ENCODE measurements at places on chromosomes 4 and X. TPM values are rescaled to one million over a fixed set of nuclear protein-coding genes. Genes with fewer than 3 reads are reported as not detected.
A peak's percentile ranks its signal among the peaks of the same experiment; 100 is the strongest.

The RS1 gene
- not detected for polyA plus RNA-seq

The ODAPH gene
- 0.14 TPM for polyA plus RNA-seq

The LARP1B gene
- 8.3 TPM for polyA plus RNA-seq

The PAGE4 gene
- polyA plus RNA-seq: 0.92 TPM

The PAGE2 gene
- polyA plus RNA-seq: not detected

The ARMCX2 gene
- polyA plus RNA-seq: 5.2 TPM

The TCEAL9 gene
- 15.1 TPM for polyA plus RNA-seq

GRCh38 chr4:182188622-182189021 is 54.6 kb upstream of the TENM3 start:
- no peaks in the 10 kb centered on the region for H3K4me1 ChIP-seq
- no peak for DNase-seq
- H3K27me3 ChIP-seq: no peaks in the 10 kb centered on the region
- no peak overlapping the region for H3K4me3 ChIP-seq
- H3K36me3 ChIP-seq: no peaks in the 10 kb centered on the region
- H3K27ac ChIP-seq: no peak overlapping the region

DNA sequence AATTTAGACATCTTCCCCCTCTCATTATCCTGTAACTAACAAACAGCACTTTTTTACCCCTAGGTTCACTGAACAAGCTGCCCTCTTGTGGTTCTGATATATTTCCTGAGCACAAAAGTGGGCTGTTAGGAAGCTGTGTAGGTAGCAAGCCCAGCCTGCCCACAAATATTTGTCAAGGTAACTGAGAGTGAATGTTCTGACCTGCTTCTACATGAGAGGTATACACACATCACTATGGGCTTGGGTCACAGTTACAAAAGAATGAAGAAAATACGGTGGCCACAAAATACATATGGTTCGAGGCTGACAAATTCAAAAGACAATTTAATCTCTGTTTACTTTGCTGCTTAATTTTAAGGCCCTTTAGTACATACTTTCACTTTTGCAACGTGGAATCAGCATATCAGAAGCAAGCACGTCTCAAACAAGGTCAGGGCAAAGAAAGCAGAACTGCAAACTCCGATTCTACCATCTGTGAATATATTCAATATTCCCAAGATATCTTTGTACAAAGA is 78.7 kb downstream of the RBM47 start:
- no peak for DNase-seq
- H3K27ac ChIP-seq: peak overlapping the region; percentile 36
- H3K27me3 ChIP-seq: no peaks in the 10 kb centered on the region
- peak overlapping the region; percentile 43 for H3K4me3 ChIP-seq
- no peaks in the 10 kb centered on the region for H3K36me3 ChIP-seq
- H3K4me1 ChIP-seq: no peaks in the 10 kb centered on the region

GRCh38 chr4:143585548-143585947 is 72.0 kb downstream of the SMARCA5 start:
- no peaks in the 10 kb centered on the region for H3K4me1 ChIP-seq
- no peak overlapping the region for H3K4me3 ChIP-seq
- no peak for DNase-seq

- no peak for DNase-seq
- no peaks in the 10 kb centered on the region for H3K36me3 ChIP-seq
- H3K4me1 ChIP-seq: no peaks in the 10 kb centered on the region
- H3K27me3 ChIP-seq: no peaks in the 10 kb centered on the region
Measured at GRCh38 chr4:168751263-168752225, 254.7 kb downstream of the PALLD start.

DNA sequence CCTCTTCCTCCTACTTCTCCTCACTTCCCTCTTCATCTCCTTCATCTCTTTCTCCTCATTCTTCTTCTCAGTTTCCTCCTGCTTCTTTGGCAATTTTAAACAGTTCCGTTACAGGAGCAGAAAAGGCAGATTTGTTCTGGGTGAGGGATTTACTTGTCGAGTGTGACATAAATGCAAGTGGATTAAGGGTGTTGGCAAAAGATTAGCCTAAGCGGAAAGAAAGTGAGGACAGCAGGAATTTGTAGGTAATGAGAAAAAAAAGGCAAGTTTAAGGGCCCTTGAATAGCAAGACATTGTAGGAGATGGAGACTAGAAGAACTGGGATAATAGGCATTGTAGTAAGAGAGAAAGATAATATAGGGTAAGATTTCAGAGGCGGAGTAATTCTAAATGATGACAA is 841.6 kb downstream of the RAPGEF2 start:
- H3K36me3 ChIP-seq: no peaks in the 10 kb centered on the region
- H3K4me3 ChIP-seq: no peak overlapping the region
- no peaks in the 10 kb centered on the region for H3K4me1 ChIP-seq

DNA sequence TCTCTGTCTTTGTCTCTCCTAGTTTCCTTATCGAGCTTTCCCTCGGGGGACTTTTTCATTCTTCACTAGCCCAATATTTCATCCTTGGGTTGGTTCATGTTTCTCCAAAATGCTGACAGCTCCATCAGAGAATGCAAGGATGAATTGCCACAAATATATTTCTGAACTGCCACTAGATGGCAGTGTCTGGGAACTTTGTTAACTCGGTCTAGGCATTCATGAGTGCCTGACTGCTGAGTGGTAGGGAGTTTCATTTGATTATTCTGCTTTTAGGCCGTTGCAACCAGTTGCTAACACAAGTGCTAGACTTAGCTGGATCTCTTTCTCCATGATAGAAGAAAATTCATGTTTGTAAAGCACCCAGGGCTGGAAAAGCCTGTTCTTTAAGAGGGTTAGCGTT is 73.5 kb upstream of the RAP2C start:
- DNase-seq: no peak
- H3K4me1 ChIP-seq: no peaks in the 10 kb centered on the region
- H3K27ac ChIP-seq: no peak overlapping the region
- no peaks in the 10 kb centered on the region for H3K27me3 ChIP-seq
- H3K36me3 ChIP-seq: no peaks in the 10 kb centered on the region
- no peak overlapping the region for H3K4me3 ChIP-seq

DNA sequence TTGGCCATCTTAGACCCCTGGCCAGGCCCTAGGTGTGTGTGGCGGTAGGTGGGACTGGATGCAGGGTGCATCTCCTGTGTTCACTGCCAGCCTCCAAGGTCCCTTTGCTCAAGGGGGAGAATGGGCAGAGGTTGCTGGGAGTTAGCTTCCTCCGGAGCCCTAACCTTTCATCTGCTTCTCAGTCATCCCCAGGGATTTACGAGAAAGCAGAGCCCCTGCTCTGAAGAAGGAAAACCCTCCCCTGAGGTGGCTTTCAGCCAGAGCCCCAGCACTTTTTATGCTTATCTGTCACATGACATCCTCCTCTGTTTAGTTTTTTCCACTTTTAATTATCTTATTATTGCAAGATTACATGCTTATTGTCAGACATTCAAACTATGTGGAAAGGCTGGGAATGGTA is 44.9 kb upstream of the DDX3X start:
- no peak overlapping the region for H3K4me3 ChIP-seq
- DNase-seq: no peak
- no peak overlapping the region for H3K27ac ChIP-seq
- H3K36me3 ChIP-seq: no peaks in the 10 kb centered on the region
- H3K4me1 ChIP-seq: no peaks in the 10 kb centered on the region
- peaks cover 10% of the 10 kb centered on the region for H3K27me3 ChIP-seq

DNA sequence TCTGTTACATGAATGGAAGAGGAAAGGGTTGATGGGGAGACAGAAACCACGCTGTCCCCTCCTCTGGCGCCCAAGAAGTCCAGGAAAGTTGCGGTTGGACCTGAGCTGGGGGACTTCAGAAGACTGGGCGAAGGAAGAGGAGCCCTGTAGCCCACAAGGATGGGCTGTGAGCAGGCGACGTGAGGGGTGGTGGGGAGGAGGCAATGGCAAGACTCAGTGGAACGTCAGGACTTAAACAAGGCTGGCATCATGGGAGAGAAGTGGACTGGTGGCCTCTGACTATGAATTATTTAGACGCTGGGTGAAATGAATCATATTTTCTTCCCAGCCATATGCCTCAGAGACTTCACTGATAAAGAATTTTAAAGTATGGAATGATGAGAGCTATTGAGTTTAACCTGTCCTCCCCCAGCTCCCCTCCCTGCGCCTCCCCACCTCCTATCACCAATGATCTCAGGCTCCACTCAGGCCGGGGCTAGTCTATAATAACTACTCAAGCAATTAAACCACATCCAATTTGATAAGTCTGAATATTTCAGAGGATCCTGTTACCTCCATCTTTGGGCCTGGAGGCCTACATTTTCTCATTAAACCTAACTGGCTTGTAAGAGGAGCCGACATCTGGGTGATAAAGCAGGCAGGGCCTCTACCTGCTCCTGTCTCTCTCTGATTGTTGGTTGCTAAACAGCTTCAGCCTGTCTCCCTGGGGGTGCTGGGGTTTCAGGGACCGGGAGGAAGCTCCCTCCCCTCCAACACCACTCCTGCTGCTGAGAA is 63.6 kb downstream of the SMIM20 start:
- DNase-seq: no peak
- no peaks in the 10 kb centered on the region for H3K27me3 ChIP-seq
- H3K36me3 ChIP-seq: no peaks in the 10 kb centered on the region
- H3K4me3 ChIP-seq: no peak overlapping the region

DNA sequence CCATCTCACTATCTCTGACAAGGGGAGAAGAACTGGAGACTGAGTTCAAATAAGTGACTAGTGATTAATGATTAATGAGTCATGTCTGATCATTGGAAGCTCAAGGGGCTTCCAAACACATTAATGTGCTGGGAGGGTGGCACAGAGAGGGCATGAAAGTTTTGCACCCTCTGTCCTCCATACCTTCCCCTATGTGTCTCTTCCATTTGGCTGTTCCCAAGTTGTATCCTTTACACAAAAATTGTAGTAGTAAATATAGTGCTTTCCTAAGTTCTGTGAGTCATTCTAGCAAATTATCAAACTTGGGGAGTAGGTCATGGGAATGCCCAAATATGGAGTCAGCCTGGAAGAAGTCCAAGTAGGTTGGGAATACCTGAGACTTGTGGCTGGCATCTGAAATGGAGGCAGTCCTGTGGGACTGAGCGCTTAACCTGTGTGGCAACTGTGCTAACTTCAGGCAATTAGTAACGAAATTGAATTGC is 4.1 kb upstream of the FAM200B start:
- peaks cover 9% of the 10 kb centered on the region for H3K4me1 ChIP-seq
- H3K36me3 ChIP-seq: no peaks in the 10 kb centered on the region
- H3K27me3 ChIP-seq: no peaks in the 10 kb centered on the region
- no peak overlapping the region for H3K27ac ChIP-seq
- no peak for DNase-seq
- H3K4me3 ChIP-seq: no peak overlapping the region

Data from psoas muscle (tissue), 8 donors.